Stimulated activated CD4-positive, alpha-beta T cell treated with anti-CD3 and anti-CD28 coated beads, TNF-alpha, amount 100 ng/mL, for 4 hours (primary cell): ENCODE measurements at places on chromosomes 2 and 18.

DNA sequence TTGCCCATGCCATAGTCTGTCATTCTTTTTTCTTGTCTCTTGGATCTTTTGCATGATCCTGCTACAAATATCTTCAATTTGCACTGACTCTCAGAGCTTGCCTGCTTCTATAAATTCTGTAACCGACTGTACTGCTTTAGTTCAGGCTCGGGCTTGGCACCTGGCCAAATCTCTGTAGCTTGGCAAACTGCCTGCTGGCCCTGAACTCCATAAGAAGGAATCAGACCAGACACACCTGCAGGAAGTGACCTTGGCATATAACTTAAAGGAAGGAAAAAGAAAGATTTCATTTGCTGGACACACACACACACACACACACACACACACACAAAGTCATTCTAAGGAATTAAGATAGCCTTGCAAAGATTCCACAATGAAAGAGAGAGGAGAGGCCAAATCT, 291.2 kb upstream of the DDX18 start:
- no peak for DNase-seq

- no peak for DNase-seq
Observed at GRCh38 chr2:96163768-96164429, 18.7 kb upstream of the DUSP2 start.

GRCh38 chr2:230694241-230694640, 18.4 kb upstream of the CAB39 start:
- DNase-seq: no peak

DNA sequence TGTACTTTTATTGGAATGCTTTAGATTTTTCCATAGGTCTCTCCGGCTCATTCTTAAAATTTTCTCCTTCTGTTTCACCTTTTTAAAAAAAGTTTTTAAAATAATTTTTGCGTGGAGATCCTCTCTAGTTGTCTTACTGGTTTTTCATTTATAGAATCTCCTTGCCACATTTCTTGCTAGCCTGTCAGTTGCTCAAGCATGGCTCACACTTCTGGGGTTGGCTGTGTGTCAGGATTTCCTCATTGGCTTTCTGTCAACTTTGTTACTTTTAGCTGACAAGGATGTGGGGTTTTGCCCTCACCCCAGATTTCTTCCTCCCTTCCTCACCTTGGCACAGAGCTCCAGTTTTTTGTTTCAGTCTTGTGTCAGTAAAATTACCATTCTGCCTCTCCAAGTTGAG, 124.6 kb downstream of the ZNF407 start:
- DNase-seq: no peak

GRCh38 chr2:36376992-36377738, 21.6 kb downstream of the CRIM1 start:
- DNase-seq: no peak

- DNase-seq: no peak
Observed at GRCh38 chr2:219251656-219252055, 1.4 kb upstream of the TUBA4B start.

GRCh38 chr18:28161608-28162599, 15.0 kb downstream of the CDH2 start:
- DNase-seq: no peak

DNA sequence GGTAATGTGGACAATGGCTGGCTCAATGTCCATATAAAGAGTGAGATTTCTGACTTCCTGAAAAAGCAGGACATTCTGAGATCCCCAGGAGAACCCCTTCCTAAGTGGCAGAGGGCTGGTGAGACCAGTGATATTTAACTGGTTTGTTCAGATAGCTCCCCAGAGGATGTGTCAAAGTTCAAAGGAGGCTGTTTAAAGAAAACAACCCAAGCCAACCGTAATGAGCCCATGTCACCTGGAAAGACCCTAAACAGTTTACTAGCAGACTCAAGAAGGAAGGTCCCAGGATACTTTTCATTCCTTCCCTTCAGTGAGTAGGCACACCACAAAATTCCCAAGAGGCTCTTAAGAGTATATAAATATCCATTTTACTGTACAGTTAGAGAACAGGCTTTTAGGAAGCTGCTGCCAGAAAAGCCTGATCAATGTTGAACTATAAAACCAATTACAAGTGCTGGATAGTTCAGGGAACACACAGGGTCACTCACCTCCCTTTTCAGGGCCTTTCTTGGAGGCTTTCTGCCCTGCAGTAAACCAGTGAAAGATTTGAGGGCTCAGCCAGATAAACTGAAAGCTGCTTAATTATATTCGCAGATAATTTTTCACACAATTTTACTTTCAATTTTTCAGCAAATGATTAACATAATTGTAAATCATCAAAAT, 293.5 kb downstream of the ASXL3 start:
- DNase-seq: no peak

DNA sequence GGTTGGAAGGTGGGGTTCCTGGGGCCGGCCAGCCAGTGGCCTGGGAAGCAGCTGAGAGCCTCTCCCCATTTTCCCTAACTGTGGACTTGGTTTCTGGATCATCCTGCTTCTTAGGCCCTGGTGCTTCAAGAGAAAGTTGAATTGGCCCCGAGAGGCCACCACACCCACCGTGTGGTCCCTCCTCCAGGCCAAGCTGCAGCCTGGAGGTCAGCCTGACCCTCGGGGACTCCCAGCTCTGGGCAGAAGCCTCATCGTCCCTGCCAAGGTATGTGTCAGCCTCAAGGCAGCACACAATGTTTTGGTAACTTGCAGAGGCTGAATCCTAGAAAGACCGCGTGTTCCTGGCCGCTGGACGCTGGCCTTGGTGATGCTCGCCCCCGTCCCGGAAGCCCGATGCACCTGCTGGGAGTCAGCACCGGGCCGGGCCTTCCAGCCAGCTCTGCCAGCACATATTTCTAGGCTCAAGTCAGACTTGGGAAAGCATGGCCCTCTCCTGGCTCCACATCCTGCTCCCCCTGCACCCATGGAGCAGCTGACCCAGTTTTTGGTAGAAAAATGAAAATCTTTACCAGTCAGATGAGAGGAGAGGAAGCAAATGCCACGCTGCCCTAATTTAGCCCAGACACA, 72.6 kb downstream of the ACTR2 start:
- DNase-seq: no peak

DNA sequence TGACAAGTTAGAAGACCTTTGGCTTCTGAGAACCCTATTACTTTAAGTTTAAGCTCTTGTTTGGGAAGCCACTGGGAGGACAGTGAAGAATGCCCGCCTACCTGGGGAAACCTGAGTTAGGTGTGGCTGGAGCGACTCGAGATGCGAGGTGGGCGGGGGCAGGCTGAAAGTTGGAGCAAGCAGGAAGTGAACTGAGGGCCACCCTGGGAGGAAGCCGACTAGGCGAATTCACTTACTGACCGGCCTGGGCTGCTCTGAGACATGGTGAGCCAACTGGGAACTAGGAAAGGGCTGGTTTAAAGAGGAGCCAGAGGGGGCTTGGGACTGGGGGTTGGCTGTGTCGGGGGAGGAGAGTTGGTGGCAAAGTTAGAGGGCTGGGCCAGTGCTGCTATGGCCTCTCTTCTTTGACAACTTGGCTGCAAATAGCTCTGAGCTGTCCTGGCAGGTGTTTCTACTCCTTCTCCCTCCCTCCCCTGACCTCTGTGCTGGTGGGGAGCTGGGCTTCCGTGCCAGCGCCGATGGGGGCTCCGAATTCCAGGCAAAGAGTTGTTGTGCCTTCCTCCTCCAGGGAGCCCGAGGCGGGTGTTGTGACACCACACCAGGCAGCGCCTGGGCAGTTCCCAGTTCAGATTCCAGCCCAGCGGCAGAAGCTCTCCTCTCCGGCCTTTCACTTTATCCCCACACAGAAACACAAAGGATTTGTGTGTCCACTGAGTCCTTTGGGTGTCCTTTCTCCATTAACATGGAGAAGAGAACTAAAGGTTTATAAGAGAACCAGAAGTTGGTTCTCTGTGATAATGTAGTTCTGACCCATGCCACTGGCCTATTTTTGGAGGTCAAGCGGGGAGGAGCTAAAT, at the start of gene VAMP8:
TSS of gene VAMP8 (plus strand) at position 201 of the 857 bp plus-strand sequence. CDS start at position 262, 61 bp downstream.
- peak; percentile 40 for DNase-seq

DNA sequence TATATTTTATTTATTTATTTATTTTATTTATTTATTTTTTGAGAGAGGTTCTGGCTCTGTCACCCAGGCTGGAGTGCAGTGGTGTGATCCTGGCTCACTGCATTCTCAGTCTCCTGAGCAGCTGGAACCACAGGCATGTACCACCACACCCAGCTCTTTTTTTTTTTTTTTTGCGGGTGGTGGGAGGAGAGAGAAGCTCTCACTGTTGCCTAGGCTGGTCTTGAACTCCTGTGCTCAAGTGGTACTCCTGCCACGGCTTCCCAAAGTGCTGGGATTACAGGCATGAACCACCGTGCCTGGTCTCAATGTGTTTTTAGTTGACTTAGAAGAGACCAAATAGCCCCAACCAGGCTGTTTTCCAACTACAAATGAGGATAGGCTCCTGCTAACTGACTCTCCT, 80.7 kb downstream of the PDCL3 start:
- no peak for DNase-seq

DNA sequence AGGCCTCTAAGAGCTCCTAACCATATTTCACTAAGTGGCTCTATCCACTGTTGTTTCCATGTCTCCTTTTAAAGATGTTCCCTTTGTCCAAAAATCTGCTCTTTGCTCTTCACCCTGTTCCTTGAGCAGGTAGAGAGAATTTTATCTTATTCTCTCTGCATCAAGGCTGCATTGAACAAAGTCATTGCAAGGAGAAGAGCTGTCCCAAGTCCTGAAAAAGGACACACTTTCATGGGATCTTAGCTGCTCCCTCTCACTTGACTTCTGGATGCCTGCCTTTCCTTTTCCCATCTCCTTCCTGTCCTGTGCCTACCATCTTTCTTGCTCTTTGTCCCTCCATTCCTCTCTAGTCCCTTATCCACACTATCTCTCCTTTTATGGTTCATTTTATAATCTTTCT, 235.2 kb upstream of the THSD7B start:
- no peak for DNase-seq

DNA sequence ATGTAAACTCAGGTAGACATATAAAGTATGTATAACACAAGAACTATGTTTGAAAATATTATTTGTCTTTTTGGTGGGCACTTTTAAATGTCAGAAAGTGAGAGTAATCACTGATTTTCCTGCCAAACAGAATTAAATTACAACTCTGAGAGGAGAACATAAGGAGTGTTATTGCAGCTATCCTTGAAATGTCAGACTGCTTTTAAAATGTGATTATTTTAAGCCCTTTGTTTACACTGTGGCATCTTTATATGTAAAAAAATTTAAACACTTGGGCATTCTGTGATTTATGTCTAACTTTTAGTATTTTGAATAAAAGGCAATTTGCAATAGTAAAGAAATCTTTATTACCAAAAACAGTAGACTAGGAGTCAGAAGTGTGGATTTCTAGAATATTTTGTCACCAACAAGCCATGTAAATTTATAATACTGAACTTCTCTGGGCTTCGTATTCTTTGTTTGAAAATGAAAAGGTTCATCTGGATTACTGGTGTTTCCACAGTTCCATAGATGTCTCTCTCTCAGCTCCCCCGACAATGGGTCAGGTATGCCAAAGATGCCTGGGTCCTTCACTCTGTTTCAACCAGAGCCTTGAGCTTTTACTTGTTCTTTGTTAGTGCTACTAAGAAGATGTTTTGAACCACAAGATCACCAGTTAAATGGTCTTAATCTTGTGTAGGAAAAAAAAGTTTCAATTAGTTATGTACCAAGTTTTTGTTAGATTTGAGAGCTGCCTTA, 38.8 kb downstream of the GULP1 start:
- no peak for DNase-seq

GRCh38 chr2:70381821-70382220, 80.0 kb upstream of the FAM136A start:
- no peak for DNase-seq

GRCh38 chr2:238488347-238488826, 61.7 kb downstream of the ASB1 start:
- no peak for DNase-seq

DNA sequence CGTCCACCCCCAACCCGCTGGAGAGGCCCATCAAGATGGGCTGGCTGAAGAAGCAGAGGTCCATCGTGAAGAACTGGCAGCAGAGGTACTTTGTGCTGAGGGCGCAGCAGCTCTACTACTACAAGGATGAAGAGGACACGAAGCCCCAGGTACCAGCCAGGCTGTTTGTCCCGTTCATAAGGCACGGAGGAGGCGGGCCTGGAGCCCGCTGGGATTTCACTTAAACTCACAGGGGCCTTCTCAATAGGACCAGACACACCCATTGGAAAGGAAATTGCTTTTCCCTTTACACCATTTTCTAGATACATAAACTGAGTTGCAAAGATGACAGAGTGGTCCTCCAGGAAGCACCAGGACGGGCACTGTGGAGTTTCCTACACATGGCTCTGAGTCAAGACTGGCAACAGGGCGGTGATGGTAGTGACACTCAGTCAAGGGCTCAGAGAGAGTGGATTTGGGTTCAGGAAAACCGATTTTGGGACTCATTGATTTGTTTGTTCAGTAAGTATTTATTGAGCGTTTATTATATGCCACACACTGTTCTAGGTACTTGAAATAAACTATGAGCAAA, 40.7 kb downstream of the ARHGAP25 start:
- no peak for DNase-seq

- no peak for DNase-seq
Observed at GRCh38 chr2:25587361-25587760, 86.0 kb downstream of the DTNB start.

DNA sequence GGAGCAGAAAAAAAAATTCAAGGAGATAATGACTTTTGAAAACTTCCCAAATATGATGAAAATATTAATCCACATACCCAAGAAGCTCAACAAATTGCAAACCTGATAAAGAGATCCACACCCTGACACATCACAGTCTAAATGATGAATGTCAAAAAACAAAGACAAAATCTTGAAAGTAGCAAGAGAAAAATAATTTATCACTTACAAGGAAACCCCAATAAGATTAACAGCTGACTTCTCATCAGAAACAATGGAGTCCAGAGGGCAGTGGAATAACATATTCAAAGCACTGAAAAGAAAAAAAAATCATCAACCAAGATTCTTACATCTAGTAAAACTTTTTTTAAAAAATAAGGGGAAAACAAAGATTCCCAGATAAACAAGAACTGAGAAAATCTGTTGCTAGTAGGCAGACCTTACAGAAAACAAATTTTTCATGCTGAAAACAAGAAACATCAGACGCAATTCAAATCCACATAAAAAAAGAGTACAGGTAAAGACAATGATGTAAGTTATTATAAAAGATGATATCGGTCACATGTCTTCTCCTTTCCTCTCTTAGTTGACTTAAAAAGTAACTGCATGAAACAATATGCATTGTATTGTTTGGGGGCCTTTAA, 21.3 kb downstream of the SLC66A2 start:
- no peak for DNase-seq
